CD4-positive, alpha-beta T cell treated with Interleukin-4 for 1 hour (primary cell): ENCODE measurements at places on chromosomes 4 and X.

DNA sequence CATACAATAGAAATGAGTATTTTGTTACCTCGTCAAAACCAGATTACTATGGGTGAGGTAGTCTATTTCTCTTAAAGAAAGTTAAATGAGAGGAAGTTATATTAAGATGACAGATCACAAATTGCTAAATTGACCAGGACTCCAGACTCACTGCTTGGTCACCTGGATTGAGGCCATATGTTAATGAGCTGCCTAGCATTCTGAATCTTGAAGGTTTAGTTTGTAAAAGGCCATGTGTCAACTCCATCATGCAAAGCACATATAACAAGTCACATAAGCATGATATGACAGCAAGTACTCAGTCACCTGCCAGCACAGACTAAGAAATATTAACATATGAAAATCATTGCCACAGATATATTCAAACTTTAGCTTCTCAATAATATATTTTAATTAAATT is 72.6 kb downstream of the EPHA5 start:
- no peak for DNase-seq

GRCh38 chrX:40104985-40105834 is 7.5 kb upstream of the BCOR start:
- DNase-seq, result no peak

GRCh38 chr4:123874063-123874462 is 477.5 kb downstream of the SPRY1 start:
- DNase-seq, result no peak

DNA sequence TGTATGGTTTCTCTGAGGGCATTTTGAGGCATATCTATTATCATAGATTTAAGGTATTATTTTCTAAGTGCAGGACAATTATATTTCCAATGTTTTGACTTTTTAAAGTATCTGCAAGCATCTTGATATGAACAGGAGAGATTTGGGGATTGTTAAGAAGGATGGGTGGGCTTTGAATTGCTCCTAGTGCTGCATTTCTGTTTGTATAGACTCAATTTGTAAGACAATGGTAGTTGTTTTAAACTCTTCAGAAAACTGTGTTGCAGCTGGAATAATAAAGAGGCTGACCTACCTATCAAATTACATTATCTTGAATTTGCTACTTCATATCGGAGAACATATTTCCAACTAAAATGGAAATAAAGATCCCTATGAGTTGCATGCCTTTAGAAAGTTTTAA is 570.3 kb downstream of the ADGRL3 start:
- DNase-seq, result no peak

DNA sequence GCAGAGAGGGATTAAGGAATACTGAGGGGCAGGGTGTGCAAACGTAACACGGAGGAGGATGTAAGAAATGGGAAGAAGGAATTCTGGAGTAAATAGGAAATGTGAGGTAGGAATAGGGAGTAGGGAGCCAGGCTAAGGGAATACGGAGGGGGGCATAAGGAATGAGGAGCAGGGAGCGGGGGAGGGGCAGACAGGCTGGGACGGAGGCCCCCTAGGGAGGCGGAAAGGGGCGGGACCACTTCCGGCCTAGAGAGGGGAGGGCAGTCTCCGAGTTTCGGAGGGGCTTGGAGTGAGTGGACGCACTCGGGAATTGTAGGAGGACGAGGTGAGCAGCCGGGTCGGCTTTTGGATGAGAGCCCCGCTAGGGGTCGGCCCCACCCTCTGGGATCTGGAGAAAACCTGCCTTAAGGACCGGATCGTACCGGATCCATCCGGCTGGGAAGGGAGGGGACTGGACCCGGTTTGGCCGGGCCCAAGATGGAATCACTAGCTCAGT is 612 bp downstream of the MAGED2 start:
- no peak for DNase-seq

GRCh38 chr4:77154761-77155499 is 2.1 kb upstream of the CCNG2 start:
- DNase-seq, result no peak

DNA sequence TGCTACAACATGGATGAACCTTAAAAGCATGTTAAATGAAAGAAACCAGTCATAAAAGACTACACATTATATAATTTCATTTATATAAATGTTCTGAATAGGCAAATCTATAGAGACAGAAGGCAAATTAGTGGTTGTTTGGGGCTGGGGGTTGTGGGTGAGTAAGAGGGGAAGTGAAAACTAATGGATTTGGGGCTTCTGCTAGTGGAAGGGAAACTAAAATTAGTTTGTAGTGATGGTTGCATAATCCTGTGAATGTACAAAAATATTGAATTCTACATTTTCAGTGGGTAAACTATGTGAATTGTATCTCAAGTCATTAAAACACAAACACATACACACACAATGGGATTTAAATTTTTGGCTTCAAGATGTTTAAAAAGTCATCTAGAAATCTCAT is 25.4 kb upstream of the LIMCH1 start:
- no peak for DNase-seq

GRCh38 chr4:8370835-8371595 is 69.5 kb downstream of the ACOX3 start:
- no peak for DNase-seq

DNA sequence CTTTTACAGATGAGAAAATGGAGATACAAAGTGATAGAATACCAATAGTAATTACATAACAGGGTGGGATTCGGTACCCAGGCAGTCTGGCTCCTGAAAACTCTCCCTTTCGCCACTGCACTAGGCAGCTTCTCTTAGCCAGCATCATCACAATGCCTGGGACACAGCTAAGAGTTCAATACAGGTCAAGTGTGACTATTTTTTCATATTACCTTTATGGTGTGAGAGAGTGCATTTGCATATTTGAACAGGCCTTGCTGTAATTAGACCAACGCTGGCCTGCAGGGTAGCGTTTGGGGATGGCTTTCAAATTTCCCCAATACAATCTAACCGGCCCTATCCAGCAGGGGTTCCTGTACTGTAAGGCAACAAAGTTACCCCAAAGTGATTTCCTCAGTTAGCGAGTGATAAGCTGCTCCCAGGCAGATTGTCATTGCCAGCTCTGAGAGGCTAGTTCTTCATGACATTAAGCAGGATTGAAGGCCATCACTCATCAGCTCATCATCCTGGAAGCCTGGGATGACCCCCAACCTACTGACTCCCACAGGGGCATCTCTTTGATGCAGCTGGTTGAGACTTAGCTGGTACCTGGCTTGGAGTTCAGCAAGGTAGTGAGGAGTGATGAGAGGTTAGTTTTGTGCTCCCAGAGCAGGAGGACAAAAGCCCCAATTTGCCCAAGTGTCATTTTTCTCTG is 836.8 kb upstream of the LCORL start:
- DNase-seq, result no peak
